Stomach (tissue), 19 donors: ENCODE measurements at places on chromosomes 2 and 18. TPM values are rescaled to one million over a fixed set of nuclear protein-coding genes. Genes with fewer than 3 reads are reported as not detected.

The KIF1A gene
- 12.5 TPM for total RNA-seq

The ANXA4 gene
- total RNA-seq, result 42.4 TPM

The ARL5A gene
- total RNA-seq, result 87.2 TPM

The DNAH7 gene
- total RNA-seq, result 3.3 TPM

The DLX1 gene
- total RNA-seq, result not detected

The ATRAID gene
- 81.7 TPM for total RNA-seq

The NEUROD1 gene
- total RNA-seq, result 1.2 TPM

The AGXT gene
- not detected for total RNA-seq

The IL36RN gene
- not detected for total RNA-seq

DNA sequence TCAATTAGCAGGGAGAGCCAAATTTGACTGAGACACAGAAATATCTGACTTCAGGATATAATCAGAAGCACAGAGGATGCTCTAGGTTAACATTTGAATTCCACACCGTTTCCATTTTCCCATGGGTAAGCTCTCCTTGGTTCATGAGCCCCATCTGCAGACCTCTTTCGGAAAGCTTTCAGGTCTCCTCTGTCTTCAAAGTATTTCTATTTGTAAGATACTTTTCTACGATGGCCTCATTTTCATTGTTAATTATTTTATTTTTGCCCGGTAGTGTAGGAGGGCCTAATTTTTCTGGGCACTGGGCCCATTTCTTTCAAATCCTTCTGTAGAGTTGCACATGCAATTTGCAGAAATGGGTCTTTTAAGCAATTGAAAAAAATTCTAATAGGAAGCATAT, 53.8 kb downstream of the LRPPRC start:
- DNase-seq, result no peak

GRCh38 chr2:143957321-143957720, 562.6 kb downstream of the ZEB2 start:
- no peak for DNase-seq

DNA sequence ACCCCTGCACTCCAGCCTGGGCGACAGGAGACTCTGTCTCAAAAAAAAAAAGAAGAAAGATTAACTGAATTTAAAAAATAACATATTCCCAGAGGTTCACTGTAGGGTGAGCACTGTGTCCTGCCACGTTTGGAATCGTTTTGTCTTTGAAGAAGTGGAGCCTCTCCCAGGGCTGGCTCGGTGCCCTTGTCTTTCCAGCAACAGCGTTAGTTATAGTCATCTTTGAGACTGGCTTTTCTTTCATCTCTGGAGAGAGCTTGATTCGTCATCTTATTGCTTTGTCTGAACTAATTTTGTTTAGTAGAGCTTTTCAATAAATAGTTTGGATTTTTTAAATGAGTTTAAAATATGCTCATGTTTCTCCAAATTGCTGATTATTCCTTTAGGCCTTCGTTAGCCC, 50.5 kb downstream of the IMPA2 start:
- peak; percentile 56 for DNase-seq

- no peak for DNase-seq
Measured at GRCh38 chr18:3500016-3500415, 50.0 kb downstream of the TGIF1 start.

DNA sequence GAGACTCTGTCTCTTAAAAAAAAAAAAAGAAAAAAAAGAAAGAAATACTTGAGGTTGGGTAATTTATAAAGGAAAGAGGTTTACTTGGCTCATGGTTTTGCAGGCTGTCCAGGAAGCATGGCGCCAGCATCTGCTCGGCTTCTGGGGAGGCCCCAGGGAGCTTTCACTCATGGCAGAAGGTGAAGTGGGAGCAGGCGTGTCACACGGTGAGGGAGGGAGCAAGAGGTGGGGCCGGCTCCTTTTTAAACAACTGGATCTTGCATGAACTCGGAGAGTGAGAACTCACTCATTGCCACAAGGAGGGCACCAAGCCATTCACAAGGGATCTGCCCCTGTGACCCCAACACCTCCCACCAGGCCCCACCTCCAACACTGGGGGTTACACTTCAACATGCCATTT, 30.6 kb downstream of the CYP26B1 start:
- no peak for DNase-seq

- no peak for DNase-seq
Measured at GRCh38 chr2:54803783-54804751, 80.6 kb downstream of the EML6 start.

- DNase-seq, result no peak
Measured at GRCh38 chr2:67579216-67579615, 182.1 kb downstream of the ETAA1 start.

GRCh38 chr2:135951041-135951583, 34.3 kb downstream of the DARS1 start:
- no peak for DNase-seq

GRCh38 chr2:53510401-53510800, 257.2 kb upstream of the CHAC2 start:
- no peak for DNase-seq

GRCh38 chr18:3526421-3527354, 76.7 kb downstream of the TGIF1 start:
- DNase-seq, result no peak

GRCh38 chr2:64479259-64480117, 25.5 kb downstream of the LGALSL start:
- DNase-seq, result no peak

DNA sequence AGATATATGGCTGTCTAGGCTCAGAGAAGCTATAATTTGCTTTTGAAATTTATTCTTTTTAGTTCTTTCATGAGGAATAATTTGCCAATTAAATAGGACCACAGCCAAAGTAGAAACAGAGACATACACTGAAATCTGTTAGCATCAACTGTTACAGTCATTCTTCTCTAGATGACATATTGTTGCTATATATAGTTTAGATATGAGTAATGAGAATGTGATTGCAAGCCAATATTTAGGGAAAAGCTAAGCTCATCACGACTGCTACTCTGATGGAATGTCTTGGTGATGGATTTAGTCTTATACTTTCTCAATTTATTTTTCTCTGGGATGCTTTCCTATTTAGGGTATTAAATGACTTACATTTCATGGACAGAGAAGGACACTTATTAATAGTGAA, 259.1 kb downstream of the LNPK start:
- DNase-seq, result no peak

DNA sequence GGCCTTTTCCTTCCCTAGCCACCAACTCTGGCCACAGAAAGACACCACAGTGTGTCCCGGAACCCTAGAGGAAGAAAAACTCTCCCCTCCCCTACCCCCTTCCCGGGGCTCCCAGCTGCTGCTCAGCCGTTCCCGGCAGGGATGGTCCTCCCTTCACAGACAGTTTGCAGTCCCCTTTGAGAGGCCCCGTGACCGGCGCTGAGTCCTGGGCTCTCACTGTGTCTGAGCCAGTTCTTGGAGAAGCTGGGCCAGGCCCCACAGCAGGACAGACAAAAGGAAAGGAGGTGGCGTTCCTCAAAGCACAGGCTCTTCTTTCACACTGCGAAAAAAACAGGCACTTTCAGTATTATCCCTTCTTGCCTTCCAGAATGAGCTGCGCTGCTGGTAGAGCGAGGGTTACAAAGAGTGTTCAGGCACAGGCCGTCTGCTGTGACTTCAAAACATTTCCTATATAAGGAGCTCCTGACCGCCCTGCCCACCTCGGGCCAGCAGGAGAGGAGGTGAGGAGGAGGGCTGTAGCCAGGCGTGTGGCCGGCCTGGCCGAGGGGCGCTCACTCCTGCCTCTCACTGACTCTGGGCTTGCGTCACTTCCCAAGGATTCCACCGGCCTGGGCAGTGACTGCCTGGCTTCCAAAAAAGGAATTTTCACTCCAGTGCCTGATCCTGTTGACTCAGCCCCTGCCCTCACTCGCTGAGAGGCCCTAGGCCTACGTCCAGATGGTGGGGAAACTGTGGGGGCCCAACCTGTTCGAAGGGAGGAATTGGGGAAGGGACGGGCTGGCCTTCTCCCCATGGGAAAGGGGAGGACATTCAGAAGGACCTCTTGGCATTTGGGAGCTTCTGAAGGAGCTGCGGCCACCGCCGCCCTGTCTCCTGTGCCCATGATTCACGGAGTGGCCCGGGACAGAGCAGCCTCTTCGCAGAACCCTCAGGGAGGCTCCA, 24.9 kb downstream of the CIDEA start:
- DNase-seq, result peak; percentile 92

- no peak for DNase-seq
Measured at GRCh38 chr2:172072706-172073105, 12.6 kb upstream of the DLX1 start.

DNA sequence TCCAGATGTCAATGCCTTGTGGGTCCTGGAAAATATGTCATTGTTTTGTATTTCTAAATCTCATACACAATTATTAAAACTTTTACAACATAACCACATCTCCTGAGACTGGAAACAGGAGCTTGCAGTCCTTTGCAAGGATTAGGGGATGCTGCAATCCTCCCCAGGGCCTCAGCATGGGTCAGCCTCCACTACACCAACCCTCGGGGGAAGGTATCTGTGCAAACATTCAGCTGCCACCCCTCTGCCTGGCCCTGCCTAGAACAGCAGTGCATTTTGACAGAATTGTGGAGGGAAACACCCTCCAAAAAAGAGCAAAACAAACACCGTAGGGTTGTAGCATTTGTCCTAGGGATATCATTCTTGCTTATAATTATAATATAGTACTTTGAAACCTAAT, 4.2 kb upstream of the UPP2 start:
- DNase-seq, result no peak

DNA sequence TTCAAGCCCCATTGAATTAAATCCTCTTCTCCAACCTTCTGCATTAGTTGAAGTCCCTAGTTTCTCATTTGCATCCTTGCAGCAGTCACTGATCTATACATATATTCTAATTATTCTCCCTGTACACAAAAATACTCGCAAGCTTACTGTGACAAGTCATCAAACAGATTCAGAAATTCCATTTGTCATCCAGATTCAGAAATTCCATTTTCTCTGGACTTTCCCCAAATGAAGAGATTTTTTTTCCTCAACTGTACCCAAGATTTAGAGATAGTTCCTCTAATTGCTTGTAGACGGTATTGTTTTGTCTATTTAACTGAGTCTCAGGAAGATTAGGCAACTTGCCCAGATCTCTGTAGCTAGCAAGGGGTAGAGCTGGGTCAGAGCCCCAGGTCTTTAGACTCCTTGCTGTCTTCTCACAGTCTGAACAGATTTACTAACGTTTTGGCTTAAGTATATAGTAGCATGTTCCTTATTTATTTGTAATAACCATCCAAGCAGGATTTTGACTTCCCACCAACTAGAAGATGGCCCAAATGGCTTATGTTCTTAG, 34.2 kb downstream of the RAB12 start:
- DNase-seq, result no peak

DNA sequence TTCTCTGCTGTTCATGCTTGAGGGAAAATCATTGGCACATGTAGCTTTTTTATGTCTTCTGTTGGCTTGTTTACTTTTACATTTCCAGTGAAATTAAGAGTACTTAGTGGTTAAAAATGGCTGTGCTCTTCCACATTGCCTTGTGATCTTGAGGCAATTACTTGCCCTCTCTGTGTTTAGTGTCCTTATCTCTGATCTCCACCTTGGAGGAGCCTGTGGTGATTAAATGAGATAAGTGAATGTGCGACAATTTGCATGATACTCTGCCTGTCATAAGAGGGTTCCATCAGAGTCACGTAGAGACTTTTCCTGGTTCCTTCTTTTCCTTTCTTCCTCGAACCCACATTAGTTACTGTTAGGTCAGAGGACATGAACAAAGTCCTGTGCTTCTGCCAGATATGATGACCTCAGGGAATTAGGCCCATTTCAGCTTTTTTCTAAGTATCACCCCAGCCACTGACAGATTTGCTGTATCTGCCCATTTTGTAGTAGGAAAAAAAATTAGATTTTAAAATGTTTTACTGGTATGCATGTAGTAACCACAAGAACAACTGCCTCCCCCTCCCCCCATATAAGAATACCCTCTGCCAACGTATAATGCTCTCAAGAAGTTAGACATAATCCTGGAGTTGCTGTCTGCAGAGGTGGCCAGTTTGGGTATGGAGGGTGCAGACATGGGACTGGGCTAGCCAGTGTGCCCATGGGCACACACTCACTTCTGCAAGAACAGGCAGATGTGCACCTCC, 51.9 kb downstream of the TET3 start:
- no peak for DNase-seq
